RKO (cell line): ENCODE measurements at places on chromosomes 6 and 20.

DNA sequence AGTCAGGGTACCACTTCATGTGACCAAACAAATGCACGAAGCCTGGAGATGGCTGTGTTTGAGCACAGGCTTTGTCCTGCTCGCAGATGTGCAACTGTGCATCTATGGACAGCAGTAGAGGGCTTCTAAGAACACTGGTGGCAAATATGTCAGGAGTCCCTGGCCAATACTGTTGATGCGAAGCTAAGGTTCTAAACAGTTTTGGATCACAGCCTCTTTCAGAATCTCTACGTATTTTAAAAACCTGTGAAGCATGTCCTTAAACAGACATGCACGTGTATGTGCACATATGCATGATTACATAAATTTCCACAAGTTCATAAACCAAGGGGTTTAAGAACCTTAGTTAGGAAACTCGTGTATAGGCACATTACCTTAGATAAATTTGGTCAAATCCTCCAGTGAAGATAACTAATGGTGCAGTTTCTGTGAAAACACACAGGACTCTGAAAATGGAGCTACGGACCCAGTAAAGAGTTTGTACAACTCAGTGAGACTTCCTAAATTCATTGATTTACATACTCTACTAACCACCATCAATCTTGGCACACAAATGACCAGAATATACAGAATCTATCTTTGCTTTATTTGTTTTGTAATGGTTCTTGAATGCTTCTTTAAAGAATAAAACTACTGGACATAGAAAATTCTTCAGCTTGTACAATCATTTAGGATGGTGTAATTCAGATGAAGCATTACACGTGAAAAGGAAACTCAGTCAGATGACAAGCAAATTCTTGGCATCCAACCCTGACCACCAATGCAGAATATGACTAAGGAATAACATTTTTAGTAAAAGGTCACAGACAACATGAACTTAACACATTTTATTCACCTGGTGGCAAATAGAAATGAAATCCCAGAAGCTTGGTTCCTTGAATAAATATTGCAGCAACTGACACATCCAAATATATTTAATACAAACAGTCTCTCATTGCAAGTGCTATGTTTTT lies 27.4 kb downstream of the KCNQ5 start:
- DNase-seq, result peak; percentile 22

- no peak for DNase-seq
Observed at GRCh38 chr6:74646461-74646860, 559.4 kb downstream of the COL12A1 start.

DNA sequence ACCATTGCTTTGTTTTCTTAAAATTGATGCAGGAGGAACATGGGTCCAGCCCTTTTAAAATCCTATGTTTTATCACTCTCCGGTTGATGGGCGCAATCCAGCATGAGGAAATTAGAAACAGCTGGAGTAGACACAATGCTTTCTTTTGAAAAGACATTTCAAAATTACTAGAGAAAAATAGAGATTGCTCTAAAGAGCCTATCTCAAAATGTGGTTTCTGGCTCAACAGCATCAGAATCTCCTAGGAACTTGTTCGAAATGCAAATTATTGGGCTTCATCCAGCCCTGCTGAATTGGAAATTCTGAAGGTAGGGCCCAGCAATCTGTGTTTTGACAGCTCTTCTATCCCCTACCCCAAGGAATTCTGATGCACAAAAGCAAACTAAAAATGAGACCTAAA lies 190.8 kb upstream of the BMP2 start:
- no peak for DNase-seq

DNA sequence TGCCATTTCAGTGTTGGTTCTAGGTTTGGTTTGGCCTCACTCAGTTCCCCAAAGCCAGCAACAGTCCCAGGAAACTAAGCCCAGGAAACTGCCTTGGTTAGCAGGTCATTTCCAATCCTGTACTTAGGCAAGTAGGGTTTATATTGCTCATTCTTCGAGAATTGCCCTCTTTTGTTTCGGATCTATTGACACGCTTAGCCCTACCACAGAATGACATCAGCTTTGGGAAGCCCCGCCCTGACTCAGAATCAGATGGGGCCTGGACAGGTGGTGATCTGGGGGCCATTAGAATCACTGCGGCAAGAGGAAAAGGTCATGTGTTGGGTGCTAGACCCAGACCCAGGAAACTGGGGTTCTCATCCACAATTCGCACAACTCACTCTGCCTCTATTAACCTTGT lies 578.2 kb downstream of the QKI start:
- no peak for DNase-seq

- DNase-seq, result peak; percentile 39
Observed at GRCh38 chr6:100370265-100370664, 94.5 kb downstream of the SIM1 start.

GRCh38 chr20:64140956-64141355 lies 23.3 kb upstream of the MYT1 start:
- no peak for DNase-seq

DNA sequence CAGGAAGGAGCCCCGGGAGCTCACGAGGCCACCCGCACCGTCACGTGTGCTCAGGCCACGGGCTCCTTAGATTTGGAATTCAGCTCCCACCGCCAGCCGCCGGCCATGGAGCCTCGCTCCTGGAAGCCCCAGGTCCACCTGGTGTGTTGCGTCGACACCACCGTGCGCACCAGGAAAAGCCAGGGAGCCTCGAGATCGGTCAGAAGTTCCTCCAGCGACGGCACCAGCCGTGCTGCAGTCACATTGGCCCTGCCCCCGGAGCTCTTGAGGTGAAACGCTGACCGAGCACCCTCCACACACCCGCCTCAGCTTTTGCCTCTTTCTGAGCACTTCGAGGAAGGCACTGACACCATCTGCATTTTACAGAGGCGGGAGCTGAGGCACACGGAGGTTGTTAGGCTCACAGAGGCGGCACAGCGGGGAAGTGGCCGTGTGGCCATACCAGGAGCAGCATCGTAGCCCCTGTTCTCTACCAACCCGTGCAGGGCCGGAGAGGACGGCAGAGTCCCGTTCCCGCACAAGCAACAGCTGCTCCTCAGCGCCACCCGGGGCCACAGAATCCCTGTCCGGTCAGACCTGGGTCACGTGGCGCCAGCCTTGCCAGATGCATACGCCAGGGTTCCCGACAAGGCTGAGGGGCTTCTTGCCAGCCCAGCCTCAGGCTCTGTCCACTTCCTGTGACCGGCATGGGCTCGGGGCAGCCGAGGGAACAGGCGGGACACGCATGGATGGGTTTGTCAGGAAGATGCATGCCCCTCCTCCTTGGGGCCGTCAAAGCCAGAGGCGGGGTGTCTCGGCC lies 7.6 kb downstream of the NKAIN4 start:
- no peak for DNase-seq

- DNase-seq, result no peak
Observed at GRCh38 chr20:2138396-2138795, 36.8 kb downstream of the STK35 start.

DNA sequence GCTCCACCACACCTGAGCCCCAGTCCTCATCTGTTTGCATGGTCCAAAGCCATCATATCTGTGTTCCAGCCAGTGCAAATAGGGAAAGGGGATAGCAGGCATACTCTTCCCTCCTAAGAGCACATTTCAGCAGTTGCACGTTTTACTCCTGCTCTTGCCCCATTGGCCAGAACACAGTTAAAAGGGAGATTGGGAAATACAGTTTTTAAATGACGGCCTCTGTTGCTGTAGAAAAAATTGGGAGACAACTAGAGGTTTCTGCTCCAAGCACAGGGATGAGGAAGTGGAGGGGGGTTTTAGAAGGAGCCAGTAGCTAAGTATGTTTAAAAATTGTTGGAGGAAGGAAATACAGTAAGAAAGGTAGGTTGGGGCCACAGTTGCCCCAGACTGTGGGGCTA lies 14.6 kb upstream of the STK35 start:
- no peak for DNase-seq

GRCh38 chr20:23334111-23334510 lies 16.5 kb upstream of the NXT1 start:
- DNase-seq, result no peak

GRCh38 chr6:54493138-54493537 lies 184.9 kb downstream of the TINAG start:
- peak; percentile 39 for DNase-seq

DNA sequence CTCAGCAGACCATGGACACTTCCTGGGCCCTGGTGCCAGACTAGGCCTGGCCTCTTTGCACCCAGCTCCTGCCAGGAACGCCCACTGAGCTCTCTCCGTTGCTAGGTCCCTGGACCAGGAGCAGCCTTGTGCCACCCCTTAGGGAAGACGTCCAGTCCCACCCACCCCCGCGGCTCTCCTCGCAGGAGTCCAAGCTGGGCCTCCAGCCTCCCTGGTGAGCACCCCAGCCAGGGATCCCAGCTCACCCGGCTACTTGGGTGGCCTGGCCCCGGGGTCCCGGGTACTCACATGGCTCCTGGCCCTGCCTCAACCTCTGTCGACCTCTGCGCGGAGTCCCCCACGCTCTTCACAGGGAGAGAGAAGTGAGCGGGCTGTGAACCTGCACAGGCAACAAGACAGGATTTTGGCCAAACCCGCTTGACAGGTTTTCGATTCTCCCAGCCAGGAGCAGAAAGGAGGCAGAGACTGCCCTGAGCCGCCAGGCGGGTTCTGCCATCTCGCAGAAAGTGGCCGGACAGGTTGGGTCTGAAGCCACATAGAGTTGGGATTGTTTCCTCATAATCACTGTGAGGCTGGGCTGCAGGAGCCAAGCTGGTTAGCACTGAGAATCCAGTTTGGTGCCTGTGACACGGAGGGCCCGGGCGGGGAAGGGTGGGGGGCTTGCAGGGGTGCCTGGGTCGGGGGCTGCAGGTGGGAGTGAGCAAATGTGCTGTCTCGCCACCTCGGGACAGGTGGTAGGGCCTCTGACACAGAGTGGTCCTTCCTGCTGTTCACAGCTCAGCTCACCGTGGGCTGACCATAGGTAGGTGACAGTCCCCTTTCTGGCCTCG lies at the start of gene RBBP8NL:
Gene RBBP8NL (minus strand): TSS at position 368 of the 830 bp plus-strand sequence. CDS start 7,892 bp downstream, outside the sequence.
- no peak for DNase-seq
